Gastrocnemius medialis (tissue), 4 donors: ENCODE measurements at places on chromosomes 7 and 10. TPM values are rescaled to one million over a fixed set of nuclear protein-coding genes. Genes with fewer than 3 reads are reported as not detected.

DNA sequence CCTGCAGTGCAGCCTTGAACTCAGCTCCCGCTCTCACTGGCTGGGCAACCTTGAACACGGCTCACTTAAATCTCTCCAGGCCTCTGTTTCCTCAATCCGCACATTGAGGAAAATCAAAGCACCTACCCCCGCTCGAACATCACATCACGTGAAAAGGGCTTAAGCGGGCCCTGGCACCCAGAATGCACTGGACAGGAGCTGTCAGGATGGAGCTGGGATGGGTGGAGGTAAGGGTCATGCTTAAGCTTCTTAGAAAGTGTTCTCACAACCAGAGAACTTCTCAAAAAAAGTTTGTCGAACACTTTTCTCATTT lies 55.7 kb upstream of the MGMT start:
- DNase-seq = no peak

DNA sequence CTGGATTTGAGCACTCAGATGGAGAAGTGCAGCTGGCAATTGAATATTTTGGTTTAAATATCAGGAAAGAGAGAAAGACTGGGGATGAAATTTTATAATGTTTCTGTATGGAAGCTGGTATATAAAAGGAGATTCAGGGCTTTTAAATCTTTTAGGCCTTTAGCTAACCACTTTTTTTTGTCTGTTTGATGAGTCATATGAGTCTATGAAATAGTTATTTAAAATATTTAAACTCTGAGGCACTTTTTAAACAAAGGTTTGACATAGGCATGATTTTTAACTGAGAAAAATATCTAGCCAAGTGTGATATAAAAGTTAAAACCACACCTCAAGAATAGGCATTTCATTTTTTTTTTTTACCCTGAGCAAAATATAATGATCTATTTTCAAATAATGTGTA lies 944.3 kb downstream of the GATA3 start:
- no peak for DNase-seq

DNA sequence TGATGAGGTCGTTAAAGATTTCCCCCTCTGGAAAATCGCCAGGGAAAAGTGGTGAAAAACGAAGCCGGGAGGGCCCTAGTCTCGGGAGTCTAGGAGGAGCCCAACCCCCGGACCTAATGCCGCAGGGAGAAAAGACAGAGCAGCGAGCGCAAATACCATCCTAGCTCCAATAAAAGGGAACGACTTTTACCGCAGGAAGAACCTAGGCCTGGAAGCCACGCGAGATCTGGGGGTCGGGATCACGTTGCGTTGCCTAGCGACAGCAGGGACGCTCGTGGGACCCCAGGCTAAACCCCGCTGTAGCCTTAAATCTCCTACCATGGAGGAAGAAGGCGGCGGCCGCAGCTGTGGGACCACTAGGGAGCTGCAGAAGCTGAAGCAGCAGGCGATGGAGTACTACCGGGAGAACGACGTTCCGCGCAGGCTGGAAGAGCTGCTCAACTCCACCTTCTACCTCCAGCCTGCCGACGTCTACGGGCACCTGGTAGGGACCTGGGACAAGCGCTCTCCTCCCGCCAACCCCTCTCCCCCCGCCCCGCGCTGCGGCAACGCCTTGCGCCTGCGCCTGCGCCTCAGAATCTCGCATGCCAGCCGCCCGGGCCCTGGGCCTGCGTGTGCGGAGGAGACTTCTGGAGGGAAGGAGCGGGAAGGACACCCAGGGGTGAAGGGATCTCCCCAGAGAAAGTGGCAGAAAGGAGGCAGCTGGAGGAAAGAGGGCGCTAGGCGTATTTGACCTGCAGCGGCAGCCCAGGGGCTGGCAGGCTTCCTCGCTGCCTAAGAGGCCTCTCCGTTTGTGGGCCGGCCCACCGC lies at the start of gene ENO4:
TSS of gene ENO4 (plus strand) at position 252 of the 810 bp plus-strand sequence. CDS start at position 320, 68 bp downstream.
- no peak for DNase-seq

DNA sequence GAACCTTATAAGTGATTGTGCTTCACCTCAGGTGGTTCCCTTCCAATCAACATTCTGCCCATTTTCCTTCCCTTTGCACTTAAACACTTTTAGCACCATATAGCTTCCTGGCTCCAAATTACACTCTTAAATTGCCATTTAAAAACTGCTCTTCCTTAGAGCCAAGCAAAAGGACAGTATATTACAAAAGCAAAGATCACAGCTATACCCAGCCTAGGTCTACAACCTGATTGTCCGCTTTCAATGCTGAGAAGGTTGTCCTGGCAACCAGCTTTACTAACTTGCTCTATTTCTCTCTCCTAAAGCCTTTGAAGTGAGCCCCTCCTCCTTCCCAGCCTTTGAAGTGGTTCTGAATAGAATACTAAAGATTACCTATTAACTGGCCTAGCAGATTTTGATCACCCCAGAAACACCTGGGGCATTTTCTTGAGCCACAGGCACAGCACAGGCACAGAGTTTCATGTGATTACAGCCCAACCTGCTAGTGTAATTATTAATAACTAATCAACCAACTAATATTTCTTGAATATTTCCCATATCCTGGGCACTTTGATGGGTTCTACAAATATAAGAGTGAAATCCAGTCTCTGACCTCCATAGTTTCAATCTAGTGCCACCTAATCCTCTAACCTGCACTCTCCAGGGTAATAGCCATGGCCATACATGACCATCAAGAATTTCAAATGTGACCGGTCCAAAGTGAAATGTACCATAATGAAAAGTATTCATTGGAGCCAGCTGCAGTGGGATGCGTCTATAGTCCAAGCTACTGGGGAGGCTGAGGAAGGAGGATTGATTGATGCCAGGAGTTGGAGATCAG lies 63.6 kb upstream of the TRIM24 start:
- DNase-seq = no peak

Gene CAMK1D
- total RNA-seq = 2.2 TPM

GRCh38 chr7:3861386-3861785 lies 560.3 kb downstream of the SDK1 start:
- DNase-seq = no peak

GRCh38 chr10:29443745-29444523 lies 155.1 kb downstream of the LYZL1 start:
- no peak for DNase-seq

- no peak for DNase-seq
These were observed 5.1 kb upstream of the CAV2 start for GRCh38 chr7:116494472-116494871.

DNA sequence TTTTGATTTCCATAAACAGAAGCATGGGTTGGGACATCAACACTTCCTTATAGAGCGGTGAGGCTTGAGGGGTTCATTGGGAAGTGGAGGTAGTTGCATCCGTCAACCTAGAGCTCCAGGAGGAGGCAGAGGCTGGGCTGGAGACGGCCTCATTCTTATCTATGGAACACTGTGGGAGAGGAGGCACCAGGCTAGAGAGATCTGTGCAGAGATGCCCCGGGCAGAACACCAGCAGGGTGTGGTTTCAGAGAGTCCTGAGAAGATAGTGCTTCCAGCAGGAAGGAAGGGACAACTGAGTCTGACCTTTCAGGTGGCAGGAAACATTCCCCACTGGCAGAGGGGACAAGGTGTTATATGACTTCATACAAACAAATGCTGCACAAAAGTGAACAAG lies 56.7 kb downstream of the TCERG1L start:
- no peak for DNase-seq

- DNase-seq = no peak
These were observed 73.2 kb downstream of the DNAJB6 start for GRCh38 chr7:157409753-157410727.

Gene NYAP1
- not detected for total RNA-seq

Gene HOXA10
- total RNA-seq = 61.2 TPM

- DNase-seq = no peak
These were observed 120.0 kb downstream of the SEC23IP start for GRCh38 chr10:120012566-120012965.

- DNase-seq = no peak
These were observed 66.6 kb upstream of the ZNF479 start for GRCh38 chr7:57198801-57199200.

Gene MBL2
- total RNA-seq = 0.07 TPM
